ENCODE measurements at places on chromosomes 11 and 22.

- no peak for DNase-seq
These were observed 11.6 kb downstream of the PISD start for GRCh38 chr22:31650391-31650790.

- peak; percentile 56 for DNase-seq
These were observed 2.1 kb upstream of the DMC1 start for GRCh38 chr22:38572065-38572464.

DNA sequence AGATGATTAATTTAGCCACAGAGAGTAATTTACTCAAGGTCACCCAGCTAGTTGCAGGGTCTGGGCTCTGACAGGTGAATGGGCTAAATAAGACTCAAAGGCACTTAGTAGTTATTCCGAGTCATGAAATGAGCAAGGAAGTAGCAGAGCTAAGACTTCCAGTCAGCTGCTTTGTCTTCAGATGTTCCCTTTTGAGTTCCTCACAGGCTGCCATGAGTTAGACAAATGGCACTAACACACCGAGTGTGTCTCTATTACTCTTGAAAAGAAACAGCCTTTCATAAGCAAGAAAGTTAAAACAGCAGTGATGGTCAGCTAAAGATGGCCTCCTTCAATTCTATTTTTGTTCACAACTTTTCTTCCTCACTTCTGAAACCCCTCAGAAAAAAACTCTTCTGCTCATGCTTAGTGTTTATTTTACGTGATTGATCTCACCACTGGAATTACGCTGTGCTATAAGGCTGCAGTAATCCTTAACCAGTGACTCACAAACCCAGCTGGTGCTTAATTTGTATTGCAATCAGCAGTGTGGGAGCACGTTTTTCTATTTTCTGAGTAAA, 389.1 kb downstream of the AASDHPPT start:
- DNase-seq, result no peak

- DNase-seq, result no peak
These were observed 39.3 kb downstream of the CCDC81 start for GRCh38 chr11:86414032-86414431.

GRCh38 chr11:116499396-116500003, 273.3 kb downstream of the BUD13 start:
- peak; percentile 4 for DNase-seq

- no peak for DNase-seq
These were observed 2.0 kb downstream of the PYGM start for GRCh38 chr11:64757549-64758329.

- no peak for DNase-seq
These were observed 123.7 kb upstream of the TRPC6 start for GRCh38 chr11:101707477-101707876.

- peak; percentile 63 for DNase-seq
These were observed 9.6 kb upstream of the PDE2A start for GRCh38 chr11:72683782-72684200.

DNA sequence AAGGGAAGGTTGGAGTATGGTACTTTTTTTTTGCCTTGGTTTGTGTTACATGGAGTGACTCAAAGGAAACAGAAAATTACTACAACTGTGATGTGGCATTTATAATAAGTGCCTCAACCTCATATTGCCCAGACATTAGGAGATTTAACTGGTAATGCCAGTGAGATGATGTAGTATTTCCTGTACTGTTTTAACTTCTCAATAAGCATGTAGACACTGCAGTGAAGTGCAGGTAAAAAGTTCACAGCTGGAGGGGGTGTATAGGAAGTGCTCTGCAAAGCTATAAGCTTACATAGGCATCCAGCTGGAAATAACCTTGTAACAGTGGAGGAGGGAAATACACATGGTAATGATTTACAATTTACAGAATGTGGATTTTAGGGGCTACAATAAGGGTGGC, 138.2 kb upstream of the MTMR2 start:
- DNase-seq, result peak; percentile 14

DNA sequence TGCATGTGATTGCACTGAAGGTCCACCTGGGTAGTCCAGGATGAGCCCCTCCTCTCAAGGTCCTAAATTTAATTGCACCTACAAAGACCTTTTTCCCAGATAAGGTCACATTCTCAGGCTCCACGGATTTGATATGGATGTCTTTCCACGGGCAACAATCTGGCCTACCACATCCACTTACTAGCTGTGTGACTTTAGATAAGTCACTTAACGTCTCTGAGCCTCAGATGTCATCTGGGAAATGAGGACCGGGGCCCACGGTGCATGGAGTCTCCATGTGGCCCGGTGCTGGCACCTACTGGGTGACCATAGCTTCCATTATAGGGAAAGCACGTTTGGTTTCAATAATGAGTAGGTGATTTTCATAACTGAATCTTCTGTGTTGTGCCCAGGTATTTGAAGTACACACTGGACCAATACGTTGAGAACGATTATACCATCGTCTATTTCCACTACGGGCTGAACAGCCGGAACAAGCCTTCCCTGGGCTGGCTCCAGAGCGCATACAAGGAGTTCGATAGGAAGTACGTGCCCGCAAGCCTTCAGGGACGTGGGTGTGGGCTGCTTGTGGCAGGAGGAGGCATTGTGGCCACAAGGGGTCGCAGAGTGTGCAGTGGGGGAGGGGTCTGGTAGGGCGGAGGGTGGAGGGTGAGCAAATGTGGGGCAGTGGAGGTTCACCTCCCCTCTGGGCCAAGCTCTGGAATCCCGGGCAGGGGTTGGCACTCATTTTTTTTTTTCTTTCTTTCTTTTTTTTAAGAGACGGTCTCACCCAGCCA, 55.7 kb downstream of the ARHGAP8 start:
- DNase-seq, result no peak

- no peak for DNase-seq
These were observed 594 bp downstream of the MPST start for GRCh38 chr22:37020192-37020479.

GRCh38 chr11:65251476-65251875, 10.3 kb upstream of the POLA2 start:
- no peak for DNase-seq

DNA sequence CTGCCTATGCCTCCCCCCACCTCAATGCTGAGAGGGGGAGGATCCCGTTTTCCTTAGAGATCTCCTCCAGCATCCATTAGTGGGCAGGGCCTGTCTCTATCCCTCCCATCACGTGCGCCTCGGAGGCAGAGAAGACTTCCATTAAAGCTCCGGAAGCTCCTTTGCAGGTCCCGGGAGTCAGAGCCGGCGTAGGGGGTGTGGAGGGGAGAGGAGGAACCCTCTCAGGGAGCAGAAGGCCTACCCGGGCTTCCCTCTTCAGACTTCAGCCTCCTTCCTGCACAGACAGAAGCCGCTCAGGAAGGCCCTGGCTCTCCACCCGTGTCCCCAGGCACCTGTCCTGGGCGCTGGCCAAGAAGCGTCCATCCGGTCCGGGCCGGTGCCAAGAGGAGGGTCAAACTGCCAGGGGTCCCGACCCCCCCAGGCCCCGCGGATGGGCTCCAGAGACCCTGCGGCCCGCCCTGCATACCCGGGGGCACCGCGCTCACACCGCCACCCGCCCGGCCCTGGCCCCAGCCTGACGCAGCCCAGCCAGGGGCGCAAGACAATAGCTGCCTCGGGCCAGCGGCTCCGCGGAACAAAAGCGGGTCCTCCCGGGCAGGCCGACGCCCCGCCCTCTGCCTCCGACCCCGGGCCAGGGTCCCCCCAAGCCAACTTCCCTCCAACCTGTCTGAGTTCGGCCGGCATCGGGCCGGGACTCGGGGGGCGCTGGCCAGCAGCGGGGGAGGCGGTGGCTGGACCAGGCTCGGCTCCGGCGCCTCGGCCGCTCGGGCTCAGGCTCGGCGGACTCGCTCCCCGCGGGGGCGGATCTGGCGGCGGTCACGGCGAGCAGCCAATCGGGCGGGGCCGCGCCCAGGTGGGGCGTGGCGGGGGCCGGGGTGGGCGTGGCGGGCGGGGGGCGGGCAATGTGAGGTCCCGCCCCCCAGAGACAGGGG, 29.9 kb downstream of the ARVCF start:
- peak; percentile 62 for DNase-seq

DNA sequence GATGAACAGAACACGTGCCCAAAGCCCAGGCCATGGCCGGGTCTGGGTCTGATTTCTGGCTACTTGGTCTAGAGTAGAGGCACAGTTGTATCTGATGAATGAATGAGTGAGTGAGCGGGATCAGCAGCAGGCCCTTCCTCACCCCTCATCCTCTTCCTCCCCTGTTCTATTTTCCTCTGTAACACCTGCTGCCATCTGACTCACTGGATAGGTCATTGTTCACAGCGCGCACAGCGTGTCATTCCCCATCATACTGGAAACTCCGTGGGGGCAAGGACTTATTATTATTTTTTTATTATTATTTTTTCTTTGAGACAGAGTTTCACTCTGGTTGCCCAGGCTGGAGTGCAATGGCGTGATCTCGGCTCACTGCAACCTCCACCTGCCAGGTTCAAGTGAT, 13.9 kb downstream of the NCF4 start:
- no peak for DNase-seq

- DNase-seq, result no peak
These were observed 364.3 kb downstream of the LARGE1 start for GRCh38 chr22:33555814-33556522.

DNA sequence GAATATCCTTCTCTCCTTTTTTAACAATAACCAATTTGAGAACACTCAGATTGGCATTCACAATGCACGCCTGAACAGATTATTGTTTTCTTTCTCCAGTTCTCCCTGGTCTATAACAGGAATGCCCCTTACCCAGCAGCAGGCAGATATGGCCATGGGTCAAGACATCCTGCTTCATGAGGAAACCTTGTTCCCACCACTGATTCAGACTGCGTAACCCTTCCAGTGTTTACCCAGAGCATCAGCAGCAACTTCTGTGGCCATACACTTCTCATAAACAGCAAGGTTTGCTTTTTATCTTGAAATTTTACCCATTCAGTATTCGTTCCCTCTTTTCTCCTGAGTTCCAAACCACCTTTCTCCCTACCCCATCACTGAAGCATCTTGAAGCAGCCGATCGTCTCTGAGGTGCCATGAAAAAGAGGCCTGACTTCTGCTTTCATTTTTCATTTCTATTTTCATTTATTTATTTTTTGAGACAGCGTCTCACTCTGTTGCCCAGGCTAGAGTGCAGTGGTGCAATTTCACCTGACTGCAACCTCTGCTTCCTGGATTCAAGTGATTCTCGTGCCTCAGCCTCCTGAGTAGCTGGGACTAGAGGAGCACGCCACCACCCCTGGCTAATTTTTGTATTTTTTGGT, 9.6 kb downstream of the PTS start:
- DNase-seq, result no peak

DNA sequence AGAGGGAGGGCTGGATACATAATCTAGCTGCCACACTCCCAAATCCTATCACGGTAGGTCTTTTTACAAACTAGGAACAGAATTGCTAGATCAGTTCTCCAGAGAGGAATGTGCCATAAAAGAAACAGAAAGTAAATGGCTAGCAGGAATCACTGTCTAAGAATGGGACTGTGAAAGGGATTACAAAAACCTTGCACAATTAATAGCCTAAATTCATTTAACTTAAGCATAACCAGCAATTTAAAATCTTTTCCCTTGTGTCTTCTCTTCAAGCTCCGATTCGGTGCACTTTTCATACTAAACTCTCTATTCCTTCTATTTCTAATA, 35.2 kb downstream of the APOL5 start:
- DNase-seq, result no peak

DNA sequence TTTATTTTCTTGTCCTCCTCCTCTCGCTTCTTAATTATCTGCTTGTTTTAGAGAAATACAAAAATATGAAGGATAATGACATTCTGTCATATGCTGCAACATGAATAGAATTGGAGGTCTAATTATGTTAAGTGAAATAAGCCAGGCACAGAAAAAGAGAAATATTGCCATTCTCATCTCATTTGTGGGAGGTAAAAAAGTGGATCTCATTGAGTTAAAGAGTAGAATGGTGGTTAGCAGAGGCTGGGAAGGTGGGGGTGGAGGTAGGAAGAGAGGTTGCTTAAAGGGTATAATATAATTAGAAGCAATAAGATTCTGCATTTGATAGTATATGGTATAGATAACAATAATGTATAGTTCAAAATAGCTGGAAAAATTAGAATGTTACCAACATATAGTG, 231.3 kb downstream of the JRKL start:
- no peak for DNase-seq

Measured in CD4-positive, alpha-beta T cell treated with Interleukin-12 subunit alpha and Interleukin-12 subunit beta, for 1 hour (primary cell).